ENCODE measurements at places on chromosomes 16 and 17.

DNA sequence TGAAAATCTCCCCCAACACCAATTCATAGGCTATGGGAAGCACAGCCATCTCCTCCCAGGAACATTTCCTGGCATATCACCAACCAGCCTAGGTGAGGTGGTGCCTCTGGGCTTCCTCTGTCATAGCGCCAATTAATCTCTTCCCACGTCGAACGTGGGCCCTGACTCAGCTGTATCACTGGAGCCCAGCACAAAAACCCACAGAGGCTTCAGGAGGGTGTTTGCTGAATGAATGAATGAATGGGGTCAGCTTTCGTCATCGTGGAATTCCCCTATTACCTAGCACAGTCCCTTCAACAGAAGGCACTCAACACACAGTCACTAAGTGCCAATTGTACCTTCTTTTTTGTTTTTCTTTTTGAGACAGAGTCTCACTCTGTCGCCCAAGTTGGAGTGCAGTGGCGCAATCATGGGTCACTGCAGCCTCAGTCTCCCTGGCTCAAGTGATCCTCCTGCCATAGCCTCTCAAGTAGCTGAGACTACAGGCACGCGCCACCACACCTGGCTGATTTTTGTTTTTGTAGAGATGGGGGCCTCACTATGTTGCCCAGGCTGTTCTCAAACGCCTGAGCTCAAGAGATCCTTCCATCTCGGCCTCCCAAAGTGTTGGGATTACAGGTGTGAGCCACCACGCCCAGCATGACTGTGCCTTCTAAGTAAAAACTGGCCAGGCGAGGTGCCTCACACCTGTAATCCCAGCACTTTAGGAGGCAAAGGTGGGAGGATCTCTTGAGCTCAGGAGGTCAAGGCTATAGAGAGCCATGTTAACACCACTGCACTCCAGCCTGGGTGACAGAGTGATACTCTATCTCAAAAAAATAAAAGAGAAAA, 4.1 kb downstream of the ZNF688 start:
- DNase-seq = peak; percentile 71

DNA sequence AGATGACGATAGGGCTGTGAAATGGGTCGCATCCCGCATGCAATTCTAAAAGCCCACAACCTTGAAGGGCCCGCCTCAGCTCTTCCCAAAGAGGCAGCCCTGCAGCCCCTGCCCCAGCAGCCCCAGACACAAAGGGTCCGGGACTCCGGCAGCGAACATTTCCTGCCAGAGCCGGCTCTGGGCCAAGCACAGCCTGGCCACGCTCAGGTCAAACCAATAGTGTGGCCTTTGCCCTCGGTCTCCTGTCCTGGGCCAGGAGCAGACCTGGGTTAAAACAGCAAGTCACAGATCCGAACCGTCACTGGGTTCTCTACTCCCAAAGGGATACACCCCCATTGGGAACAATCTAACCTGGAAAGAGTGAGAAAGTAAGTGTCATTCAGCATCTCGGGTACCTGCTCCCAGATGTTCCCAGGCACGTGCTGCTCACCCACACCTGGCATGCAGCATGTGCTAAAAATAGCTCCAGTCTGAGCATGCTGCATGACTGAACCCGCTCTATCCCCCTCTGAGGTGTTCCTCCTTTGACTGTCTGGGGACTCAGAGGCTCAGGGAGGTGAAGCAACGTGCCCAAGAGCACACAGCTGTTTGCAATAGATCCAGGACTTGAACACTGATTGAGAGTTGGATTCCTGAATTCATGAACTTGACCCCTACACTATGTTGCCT, 22.2 kb upstream of the ATP2A3 start:
- no peak for DNase-seq

DNA sequence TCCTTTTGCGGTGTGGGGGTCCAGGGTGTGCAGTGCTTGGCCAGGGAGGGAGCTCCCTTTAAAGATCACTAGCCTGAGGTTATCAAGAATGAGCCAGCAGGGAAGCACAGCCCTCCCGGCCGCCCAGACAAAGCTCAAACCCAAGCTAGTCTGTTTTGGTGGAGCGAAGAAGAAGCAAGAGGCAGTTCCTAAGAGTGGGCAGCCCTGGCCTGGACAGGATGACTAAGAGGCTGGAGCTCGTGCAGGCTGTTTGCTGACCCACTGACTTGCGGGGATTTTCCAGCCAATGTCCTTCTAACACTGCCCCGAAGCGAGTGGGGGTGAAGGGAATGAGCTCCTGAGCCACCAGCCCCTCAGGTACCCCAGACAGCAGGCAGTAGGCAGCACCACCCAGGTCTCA, 134.4 kb downstream of the COPRS start:
- DNase-seq = no peak

GRCh38 chr17:66518677-66519076, 216.3 kb downstream of the PRKCA start:
- no peak for DNase-seq

DNA sequence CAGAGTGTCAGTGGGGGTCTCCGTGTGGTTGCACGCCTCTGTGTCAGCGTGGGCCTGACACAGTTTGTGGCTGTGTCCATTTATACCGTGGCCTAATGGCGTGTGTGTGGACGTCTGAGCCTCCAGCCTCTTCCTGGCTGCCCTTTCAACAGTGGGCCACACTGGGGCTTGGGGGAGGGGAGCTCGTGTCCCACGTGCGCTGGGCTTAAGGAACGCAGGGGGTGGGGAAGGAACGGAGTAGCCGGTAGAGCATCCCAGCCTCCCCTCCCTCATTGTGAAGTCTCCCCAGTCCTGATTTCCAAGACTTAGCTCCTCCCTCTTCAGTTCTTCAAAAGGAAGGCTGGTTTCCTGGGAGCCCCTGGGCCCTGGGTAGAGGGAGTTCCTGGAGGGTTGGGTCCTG, 9.5 kb upstream of the HES7 start:
- DNase-seq = no peak

DNA sequence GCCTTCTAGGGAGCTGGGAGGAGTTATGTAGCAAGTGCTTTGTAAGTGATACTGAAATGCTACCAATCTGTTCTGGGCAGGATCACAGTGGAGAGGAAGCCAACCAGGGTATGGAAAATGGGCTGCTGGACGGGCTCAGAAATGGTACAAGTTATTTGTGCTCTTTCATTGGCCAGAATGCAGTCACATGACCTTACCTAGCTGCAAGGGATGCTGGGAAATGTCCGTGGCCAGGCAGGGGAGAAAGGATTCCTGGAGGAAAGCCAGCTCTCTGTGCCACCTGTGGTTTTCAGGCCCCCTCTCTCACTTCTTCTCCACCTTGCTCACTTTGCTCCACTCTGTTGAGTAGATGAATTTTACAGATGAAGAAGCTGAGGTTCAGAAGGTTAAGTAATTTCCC, 4.8 kb downstream of the EEF2K start:
- no peak for DNase-seq

GRCh38 chr17:2102931-2103809, 48.3 kb downstream of the HIC1 start:
- no peak for DNase-seq

DNA sequence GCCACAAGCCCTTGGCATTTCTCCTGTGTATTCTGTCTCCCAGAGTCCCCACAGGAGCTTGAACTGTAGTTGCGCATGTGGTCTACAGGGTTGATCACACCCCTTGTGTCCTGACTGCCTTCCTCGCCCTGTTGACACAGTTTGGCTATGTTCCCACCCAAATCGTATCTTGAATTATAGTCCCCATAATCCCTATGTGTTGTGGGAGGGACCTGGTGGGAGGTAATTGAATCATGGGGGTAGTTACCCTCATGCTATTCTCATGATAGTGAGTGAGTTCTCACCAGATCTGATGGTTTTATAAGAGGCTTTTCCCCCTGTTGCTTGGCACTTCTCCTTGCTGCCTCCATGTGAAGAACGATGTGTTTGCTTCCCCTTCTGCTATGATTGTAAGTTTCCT, 21.2 kb downstream of the ADAD2 start:
- DNase-seq = no peak

DNA sequence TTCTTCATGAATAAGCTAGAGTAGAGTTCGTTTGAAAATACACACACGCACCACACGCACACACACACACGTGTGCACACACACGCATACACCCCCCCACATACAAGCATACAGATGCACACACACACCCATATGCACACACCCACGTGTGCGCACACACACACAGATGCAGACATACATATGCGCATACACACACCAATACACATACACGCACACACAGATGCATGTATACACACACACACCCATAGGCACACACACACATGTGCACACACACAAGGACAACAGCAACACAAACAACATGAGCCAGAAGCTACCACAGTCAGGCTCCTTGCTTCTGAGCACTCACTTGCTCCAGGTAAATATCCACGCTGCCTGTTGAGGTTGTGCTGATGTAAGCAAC, 5.1 kb downstream of the IFT140 start:
- no peak for DNase-seq

DNA sequence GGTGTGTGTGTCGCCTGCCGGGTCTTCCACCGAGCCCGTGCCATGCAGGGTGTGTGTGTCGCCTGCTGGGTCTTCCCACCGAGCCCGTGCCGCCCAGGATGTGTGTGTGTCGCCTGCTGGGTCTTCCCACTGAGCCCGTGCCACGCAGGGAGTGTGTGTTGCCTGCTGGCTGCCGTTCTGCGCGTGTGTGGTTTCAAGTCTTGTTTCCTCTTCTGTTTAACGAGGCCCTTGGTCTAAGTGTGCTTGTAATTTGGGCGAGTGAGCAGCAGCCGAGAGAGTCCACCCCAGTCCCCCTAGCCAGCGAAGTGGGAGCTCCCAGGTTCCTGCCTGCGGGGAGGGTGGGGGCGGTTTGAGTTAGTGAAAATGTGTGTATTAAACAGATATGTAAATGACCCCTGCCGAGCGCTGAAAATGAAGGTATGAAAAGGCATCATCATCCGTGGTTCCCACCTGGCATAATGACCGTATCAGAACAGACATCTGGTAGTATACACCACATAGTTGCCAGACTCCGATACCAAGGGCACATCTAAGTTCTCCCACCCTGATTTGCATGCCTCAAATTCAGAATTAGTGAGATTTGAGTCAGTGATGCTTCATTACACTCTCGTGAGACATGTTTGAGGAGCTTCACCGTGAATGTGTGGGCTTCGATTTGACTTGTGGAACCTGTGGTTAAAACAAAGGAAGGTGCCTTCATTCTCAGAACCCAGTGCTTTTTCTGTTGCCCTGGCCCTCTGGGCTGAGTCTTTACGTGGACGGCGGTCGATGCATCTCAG, 114.5 kb upstream of the CHMP6 start:
- DNase-seq = peak; percentile 39

- DNase-seq = no peak
Observed at GRCh38 chr16:79893445-79893844, 292.9 kb upstream of the MAF start.

DNA sequence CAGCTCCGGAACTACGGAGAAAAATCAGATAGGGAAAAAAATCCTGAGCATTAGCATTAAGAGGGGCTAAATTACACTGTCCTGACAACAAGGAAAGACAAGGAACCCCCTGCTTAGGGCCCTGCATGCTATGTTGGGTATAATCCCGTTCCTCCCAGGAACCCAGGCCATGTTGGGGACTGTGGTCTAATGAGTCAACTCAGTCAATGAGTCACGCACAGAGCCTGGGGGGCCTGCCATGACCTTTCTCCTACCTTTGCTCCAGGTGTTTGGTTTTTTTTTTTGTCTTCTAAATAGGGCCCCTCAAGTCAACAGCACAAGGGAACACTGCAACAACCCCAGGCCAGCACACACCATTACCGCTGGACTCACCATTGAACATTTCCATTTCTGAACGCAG, 8.9 kb upstream of the ZNF200 start:
- DNase-seq = no peak

DNA sequence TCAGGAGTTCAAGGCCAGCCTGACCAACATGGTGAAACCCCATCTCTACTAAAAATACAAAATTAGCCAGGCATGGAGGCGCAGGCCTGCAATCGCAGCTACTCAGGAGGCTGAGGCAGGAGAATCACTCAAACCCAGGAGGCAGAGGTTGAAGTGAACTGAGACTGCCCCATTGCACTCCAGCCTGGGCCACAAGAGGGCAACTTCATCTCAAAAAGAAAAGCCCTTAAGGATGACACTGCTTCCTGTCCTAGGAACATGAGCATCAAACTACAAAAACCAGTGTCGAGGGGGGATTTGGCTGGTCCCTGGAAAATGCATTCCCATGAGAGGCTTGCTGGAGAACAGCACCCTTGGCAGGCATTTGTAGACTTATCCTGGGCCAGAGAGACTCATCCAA, 449.5 kb upstream of the PSMD7 start:
- DNase-seq = no peak

DNA sequence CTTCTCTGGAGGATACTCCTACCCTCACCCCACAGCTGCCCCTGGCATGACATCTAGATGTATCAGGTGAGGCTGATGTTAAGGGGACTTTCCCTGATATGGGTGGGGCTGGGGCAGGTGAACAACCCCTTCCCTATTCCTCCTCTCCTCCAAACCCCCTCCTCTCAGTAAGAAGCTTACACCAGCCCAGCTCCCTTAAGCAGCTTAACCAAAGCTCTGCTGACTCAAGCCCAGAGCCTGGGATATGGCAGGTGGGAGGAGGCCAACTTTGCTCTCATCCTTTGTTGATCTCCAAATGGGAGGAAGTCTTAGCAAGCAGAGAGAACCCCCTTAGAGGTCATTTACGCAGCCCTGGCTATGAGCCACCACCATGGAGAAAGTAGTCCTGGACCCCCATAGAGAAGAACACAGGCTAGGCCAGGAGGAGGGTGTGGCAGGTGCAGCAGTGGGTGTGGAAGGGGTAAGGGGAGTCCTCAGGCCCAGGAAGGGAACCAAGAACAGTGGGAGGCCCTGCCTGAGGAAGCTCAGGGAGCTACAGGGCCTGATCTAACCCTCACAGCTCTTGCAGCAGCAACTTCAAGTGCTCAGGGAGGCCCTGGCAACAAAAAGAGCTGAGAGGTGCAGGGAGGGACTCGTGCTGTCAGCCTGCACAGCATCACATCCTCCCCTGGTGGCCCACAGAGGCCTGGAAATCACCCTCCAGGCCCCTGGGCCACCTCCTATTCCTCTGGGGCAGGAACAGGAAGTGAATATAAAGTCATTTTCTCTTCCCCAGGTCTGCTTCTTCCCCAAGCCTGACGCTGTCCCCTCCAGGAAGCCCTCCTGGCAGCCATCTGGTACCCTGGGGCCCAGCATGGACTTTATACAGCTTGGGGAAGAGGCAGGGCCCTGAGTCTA, 2.9 kb downstream of the UNC119 start:
- DNase-seq = peak; percentile 71

GRCh38 chr17:79652999-79653643, 42.3 kb upstream of the RBFOX3 start:
- DNase-seq = no peak

- no peak for DNase-seq
Observed at GRCh38 chr17:15270628-15271381, 5.7 kb upstream of the PMP22 start.

DNA sequence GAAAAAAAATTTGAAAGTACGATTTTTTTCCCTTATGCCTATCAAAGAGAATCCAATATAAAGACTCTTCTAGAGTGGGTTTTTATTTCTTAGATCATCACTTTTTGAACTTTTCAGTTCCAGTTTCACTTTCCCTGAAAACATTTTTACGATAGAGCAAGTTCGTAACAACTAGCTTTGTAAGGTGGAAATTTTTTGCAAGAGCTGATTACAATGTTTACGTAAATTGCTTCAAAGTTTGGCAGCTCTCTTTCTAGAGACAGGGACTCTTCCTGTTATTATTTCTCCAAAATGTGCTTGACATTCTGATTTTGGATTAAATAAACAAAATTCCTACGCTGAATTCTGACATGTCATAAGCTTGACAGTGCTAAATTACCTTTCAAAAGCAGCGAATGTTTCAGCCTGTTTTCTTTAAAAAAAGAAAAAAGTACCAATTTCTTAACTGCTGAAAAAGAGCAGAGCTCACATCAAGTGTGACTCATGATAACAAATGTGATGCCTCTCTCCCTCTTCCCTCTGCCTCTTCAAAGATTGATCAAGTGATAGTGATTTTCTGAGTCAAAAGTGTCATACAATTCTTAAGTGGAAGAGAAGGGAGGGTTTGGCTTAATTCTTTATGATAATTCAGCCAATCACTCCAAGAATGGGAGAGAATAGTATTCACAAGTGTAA, 175.2 kb downstream of the KCNJ2 start:
- DNase-seq = no peak
